Fibroblast of skin of left quadriceps (primary cell): ENCODE measurements at places on chromosomes 4 and X.

DNA sequence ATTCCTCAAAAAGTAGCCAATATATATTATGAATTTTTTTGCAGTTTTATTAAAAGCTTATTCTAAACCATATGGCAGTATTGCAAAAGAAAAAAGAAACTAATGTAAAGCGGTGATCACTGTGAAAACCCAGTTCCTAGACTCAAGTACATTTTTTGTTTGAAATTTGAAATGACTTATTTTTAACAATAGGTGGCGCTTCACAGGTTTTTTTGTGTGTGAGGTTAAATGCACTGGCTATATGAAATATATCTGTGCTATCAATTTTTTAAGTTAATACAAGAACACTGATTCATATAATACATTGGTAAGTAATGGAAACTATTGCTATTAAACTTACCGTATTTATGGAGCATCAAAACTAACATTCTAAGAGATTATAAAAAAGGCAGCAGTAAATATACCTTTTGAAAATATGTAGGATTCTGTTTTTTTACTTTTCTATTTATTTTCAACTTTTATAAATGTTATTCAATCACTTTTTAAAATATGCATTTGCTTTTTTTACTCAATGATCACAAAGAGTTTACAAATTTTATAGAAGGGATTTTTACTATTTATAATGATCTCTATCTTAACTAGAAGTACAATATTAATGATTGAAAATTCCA, 5.6 kb upstream of the SPRY1 start:
- no peak for DNase-seq

DNA sequence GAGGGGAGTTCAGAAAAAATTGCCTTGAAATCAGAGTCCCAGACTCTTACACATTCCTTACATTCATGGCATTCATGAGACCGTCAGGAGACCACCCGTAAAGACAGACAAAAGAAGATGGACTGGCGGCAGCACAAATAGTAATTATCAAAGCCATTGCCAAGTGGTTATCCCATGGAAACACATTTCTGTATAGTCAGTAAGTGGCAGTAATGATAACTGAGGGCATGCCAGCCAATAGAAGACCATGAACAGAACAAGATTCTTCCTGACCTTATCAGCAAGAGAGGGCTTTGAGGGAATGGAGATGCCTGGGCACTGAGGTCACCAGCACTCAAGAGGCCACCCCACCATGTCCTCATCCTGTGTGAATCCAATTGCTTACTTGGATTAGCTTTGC, 121.7 kb upstream of the HCCS start:
- DNase-seq, result no peak

GRCh38 chrX:120402369-120402768, 40.5 kb downstream of the ATP1B4 start:
- DNase-seq, result no peak

- DNase-seq, result no peak
Measured at GRCh38 chr4:128700659-128701350, 108.7 kb upstream of the JADE1 start.

DNA sequence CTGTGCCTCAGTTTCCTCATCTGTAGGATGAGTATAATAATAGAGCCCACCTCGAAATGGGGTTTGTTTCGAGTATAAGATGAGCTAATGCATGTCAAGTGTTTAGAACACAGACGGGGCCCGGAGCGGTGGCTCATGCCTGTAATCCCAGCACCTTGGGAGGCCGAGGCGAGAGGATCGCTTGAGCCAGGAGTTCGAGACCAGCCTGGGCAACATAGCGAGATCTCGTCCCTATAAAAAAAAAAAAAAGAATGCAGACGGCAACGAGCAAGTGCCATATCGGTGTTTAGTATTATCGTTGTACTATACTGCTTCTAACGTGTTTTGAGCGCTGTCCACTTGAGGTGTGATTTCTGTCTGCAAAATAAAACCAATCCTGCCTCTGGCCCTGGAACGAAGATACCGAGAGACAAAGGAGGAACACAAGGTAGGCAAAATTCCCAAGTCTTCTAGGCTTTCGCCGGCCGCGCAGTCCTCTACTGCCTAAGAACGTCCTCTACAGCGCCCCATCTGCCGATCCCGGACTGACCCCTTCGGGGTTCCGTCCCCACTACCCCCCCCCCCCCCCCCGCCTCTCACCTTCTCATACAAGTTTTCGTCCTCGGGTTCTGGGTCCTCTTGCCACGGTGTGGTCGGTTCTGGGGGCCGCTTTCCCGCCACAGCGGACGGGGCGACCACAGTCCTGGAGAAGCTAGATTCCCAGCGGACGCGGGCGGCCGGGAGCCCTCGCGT, 442 bp downstream of the NDUFB11 start:
- DNase-seq, result no peak

DNA sequence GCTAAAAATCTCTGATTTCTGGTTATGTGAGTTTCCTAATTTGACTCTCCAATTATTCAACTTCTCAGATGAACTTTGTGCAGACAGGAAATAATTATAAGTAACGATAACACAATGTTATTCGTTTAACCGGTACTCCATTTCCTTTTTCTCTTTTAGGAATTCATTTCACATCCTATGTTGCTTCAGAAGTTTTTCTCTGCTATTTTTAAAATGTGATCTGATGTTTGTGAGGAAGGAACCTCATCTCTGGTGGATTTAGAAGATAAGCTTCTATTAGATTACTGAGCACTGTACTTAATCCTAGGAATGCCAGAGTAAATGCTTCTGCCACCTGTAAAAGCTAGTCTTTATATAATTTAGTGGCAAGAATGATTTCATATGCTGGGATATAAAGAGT, 116.0 kb upstream of the ETNPPL start:
- no peak for DNase-seq

DNA sequence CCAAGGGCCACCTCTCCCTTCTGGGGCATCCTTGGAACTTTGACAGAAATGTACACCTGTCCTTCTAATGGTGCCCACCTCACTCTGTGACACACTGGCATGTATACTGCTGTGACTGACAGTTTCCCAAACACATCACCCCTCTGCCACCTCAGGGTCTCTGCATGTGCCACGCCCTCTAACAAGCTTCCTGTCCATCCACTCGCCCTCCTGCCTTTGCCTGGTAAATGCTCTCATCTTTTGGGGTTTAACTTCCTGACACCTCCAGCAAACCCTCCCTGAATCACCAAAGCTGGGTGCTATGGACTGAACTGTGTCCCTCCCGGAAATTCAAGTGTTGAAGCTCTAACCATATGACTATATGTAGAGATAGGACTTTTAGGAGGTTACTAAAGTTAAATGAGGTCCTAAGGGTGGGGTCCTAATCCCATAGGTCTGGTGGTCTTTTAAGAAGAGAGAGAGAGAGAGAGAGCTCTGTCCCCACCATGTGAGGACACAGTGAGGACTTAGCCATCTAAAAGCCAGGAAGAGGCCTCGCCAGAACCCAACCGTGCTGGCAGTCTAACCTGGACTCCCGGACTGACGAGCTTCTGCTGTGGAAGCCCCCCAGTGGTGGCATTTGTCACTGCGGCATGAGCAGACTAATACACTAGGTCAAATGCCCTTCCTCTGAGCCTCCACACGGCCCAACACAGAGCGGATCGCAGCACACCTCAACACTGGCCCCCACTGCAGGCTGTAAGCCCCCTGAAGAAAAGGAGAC, 95.6 kb downstream of the AFAP1 start:
- peak; percentile 55 for DNase-seq

GRCh38 chr4:23614284-23614892, 275.5 kb downstream of the PPARGC1A start:
- DNase-seq, result no peak

- DNase-seq, result peak; percentile 64
Measured at GRCh38 chr4:147683717-147684700, at the start of gene PRMT9. TSS of gene PRMT9 (minus strand) at chr4:147684163. CDS start at chr4:147683987, 176 bp downstream.

DNA sequence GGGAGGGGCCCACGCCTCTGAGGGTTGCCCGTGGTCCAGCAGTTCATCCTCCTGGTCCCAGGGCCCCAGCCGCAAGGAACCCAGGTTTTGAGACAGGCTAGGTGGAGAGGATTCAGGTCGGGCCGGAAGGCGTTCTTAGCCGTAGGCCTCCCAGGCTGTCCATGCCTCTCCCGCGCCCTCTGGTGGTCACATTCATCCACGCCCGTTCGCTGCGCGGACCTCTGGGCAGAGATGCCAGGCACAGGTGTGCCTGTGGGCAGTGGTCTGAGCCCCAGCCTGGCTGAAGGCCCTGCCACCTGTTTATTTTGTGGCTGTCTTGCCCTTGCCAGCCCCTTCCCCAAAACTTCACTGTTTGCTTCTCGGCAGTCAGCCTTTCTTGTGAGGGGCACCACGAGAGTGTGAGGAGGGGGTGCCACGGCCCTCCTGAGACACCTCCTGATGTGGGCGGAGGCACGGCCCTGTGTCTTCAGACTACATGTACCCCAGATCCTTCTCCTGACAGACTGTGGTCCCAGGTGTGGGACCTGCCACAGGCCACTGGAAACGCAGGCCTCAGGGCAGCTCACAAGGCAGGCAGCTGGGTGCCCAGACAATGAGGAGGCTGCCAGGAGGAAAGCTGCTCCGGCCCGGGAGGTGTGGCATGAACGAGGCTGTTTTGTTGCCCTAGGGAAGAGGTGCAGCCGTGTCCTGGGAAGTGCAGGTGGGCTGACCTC, 5.0 kb downstream of the UVSSA start:
- DNase-seq, result no peak
